Posterior cingulate gyrus (tissue), 11 donors: ENCODE measurements at places on chromosomes 3 and 15.

- DNase-seq: no peak
Measured at GRCh38 chr15:93012786-93013185, 76.2 kb downstream of the RGMA start.

DNA sequence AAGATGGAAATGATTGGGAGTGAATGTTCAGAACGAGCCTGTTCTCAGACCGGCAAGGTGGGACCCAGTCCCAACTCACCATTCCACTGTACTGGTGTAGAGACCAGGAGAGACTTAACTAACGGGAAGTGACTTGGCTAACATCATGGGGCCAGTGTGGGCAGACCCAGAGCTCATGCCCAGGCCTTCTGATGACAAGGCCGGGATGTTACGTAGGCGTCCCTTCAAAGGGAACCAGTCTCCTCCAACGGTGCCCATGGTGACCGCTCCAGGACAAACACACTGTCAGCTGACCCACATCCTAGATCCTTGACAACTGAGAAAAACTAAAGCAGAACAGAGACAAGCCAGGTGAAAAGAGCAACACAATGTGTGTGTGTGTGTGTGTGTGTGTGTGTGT is 128.4 kb upstream of the HACD2 start:
- no peak for DNase-seq

GRCh38 chr15:77753281-77753873 is 120.7 kb upstream of the LINGO1 start:
- DNase-seq: no peak

DNA sequence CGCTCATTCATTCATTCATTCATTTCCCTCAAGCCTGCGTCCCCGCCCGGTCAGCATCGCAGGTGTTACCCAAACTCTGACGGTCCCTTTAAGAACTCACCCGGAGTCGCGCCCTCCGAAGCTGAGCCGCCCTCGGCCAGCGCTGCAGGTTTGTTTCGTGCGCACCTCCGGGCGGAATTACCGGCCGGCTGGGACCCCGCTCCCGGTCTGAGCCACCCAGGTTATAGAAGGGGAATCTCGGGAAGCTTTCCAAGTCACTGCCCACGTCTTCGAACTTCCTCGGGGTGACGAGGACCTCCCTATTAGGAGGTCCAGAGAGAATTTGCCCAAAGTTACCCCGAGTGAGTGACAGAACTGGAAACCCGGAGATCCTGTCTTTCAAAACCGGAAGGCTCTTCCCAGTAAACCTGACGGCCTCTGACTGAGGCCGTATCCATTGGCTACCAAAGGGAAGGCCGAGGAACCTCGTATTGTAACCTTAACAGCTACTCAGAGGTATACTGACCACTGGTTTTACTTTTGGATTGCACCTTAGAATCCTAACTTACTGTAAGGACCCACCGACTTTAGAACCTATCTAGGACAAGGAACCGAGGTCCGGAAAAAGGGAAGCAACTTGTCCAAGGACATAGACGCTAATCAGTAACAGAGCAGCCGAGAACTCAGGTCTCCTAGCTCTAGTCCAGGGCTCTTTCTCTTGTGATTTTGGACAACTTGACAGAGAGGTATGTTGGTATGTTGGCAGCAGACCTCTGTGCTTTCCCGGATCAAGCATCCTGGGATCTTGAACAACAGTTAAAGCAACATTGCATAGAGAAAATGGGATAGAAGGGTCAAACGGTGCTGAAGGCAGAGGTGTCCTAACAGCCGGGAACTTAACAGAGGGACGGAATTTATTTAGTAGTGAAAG is 788 bp upstream of the DLG1 start:
- DNase-seq: no peak

DNA sequence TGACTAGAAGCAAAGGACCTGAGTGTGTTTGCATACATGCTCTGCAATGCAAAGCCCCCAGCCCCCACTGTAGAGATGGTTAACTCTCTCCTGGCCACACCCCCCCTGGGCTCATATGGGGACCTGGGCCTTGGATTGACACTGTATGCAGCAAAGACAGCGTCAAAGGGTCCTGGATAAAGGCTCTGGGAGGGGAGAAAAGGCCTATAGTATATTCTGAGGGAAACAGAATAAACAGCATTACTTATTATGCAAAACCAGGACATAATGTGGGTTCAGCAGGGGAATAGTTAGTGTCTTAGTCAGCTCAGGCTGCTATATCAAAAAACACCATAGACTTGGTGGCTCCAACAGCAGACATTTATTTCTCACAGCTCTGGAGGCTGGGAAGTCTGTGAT is 158.7 kb downstream of the APBA2 start:
- DNase-seq: no peak

GRCh38 chr3:52311576-52312119 is 4.5 kb upstream of the DNAH1 start:
- no peak for DNase-seq

DNA sequence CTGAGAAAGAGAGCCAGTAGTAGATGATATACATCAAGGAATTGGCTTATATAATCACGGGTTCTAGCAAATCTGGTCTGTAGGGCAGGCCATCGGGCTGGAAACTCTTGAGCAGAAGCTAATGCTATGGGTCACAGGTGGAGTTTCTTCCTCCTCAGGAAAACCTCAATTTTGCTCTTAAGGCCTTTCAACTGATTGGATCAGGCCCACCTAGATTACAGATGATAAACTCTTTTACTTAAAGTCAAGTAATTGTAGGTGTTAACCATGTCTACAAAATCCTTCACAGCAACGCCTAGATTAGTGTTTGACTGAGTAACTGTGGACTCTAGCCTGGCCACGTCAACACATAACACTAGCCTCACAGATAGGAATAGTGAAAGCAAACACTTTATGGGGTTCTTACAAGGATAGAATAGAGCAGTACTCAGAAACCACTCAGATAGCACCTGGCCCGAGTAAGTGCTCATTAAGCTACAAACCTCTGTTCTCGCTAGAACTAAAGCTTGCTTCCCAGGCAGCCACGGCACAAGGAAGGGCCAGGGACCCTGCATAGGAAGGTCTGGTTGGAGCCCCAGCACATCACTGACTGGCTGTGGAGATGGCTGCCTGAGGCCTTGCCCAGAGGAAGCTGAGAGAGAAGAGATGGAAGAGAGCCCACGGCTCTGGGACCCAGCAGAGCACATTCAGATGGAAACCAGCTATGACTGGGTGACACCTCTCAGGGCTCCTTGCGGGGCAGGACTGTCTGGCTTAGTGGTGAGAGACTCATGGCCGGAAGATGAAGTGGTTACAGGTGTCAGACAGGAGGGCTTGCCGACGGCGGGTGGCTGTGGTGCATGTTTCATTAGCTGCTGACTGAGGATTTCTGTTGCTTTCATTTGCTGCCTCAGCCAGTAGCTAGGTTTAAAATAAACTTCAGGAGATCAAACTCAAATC is 202.5 kb upstream of the TLE3 start:
- DNase-seq: no peak

GRCh38 chr3:139534455-139534812 is 5.1 kb downstream of the RBP1 start:
- DNase-seq: no peak

- no peak for DNase-seq
Measured at GRCh38 chr15:43792761-43793476, 799 bp downstream of the SERF2 start.

GRCh38 chr3:133413161-133414020 is 13.5 kb downstream of the BFSP2 start:
- no peak for DNase-seq

DNA sequence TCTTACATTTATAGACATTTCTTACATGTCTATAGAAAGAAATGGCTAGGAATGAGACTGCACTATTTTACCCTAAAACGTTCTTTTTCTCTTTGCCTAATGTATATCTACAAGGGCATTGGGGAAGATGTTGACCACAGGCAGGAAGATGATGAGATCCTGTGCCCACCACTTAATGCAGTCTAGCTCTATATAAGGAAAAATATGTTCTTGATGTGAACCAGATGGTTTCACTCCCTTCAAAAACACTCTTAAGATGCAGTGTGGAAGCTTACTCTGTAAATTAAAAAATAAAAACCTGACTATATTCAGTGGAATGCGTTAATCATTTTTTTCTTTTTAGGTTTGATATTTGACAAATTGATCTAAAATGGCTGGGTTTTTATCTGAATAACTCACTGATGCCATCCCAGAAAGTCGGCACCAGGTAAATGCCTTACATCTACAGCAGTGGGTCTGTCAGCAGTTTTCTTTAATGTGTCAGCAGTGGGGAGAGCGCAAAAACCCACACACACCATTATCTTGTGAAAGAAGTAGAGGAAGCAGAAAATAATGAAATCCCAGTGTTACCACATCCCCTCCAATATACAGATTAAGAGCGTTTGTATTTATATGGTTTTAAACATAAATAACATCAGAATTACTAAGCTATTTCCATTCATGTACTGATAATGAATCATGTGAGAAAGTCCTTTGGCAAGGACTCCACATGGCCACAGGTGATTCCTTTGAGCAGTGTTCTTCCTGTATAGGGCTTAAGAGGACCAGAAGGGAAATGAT is 10.1 kb downstream of the AGTR1 start:
- no peak for DNase-seq

DNA sequence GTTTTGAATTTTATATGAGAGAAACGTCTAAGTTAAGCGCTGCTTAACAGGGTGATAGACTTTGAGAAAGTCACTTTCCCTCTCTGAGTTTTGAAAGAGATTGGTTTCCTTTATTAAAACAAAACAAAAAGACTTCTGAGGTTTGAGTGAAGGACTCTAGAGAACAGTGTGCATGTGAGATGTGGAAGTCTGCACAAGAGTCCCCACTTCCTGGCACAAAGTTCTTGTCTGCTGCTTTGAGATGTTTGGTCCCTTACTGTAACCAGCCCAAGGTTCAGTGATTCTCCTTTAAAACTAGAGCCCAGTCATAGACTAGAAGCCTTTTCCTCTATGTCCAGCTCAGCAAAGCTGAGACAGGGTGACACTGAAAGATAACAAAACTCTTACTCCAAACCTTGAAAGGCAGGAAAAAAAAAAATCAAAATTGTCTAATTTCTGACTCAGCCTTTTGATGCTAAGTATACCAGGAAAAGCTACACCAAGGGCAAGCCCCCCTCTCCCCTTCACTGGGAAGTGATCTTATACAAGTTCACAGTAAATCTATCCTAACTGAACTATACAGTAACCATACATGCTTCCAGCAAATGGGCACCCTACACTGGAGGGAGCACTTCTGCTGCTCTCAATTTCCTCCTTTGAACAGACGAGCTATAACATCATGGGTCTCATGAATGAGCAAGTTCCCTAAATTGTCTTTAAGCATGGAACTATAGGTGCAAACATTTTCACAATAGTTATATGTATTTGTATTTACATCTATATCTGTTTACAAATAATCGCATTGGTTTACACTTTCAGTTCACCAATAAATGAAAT is 2.3 kb downstream of the POPDC2 start:
- DNase-seq: no peak

DNA sequence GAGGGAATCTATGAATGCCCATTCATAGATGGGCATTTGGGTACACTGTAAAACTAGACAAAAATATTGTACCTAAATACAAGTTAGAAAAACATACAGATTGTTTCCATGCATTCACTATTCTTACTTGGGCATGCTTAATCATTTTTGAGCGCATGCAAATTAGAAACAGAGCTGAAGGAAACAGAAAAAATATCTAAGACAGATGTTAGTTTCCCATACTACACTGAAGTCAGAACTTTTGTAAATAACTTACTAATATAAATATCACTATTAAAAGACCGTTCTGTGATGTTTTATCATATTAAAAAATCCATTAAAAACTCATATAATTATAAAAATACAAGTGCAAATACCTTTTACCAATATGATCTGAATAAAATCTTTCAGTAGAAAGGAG is 58.7 kb downstream of the GOLIM4 start:
- DNase-seq: no peak

DNA sequence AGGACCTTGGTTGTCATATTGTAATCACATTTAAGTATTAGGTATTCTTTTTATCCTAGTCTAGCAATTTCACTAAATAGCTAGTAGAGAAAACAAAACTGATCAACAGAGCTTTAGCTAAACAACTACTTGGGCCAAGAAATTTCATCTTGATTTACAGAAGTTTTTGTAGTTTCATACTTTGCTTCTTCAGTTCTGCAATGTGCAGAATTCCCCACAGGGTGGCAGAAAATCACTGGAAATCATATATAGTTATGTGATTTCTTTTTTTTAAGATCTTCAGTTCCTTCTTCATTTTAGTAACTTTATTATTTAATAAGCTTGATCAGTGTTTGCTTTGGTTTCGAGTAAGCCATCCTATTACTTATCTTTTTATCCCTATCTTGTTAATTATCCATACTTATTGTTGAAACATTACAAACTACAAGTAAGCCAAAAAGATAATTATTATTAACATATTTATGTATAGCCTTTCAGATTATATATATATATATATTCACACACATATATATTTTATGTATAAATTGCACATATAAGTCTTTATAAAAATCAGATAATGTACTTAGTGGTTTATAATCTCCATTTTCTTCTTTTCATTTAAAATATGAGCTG is 2.2 kb upstream of the BNIP2 start:
- DNase-seq: no peak

GRCh38 chr3:8205881-8206280 is 295.7 kb upstream of the LMCD1 start:
- no peak for DNase-seq

- no peak for DNase-seq
Measured at GRCh38 chr3:108479224-108479623, 31.2 kb downstream of the MYH15 start.

DNA sequence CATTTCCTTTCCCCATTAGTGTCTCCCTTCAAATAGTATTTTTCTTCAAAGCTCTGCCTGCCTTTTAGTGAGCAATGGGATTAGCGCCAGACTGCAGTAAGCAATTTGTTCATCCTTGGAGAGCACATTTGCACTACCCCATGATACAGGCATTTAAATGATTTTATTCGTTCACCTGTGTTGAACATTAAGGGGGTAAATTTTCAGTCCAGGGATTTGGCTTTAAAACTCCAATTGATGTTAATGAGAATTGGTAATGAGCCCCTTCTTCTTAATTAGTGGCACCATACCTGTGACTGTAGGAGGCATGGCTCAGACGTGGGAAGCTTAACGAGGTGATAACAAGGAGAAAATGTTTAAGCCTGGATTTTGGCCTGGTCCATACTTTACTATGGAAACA is 161.4 kb upstream of the NANOGP8 start:
- no peak for DNase-seq

GRCh38 chr3:11088831-11089230 is 65.5 kb upstream of the HRH1 start:
- no peak for DNase-seq

DNA sequence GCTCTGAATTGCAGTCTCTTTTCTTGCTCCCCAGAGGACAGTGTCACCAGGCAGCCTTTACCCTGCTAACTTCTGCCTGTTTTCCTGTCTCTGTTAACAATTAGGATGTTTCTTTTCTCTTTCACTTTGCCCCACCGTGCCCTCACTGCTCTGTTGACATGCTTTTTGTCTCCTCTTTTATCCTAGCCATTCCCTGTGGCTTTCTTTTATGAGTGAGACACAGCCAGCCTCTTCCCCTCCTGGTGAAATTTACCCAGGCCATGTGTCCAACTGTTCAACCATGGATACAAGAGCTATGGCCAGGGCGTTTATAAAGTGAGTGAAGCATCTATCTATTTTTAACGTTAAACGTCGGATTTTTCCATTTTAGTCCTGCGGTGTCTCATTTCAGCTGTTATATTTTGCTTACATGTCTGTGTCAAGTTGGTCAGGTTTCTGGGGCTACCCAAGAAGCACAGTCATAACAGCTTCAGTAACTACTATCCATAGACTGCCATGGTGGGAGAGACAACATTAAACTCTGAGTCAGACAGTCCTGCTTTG is 443.2 kb upstream of the AZI2 start:
- no peak for DNase-seq

GRCh38 chr15:68504681-68505170 is 72.8 kb upstream of the ITGA11 start:
- no peak for DNase-seq

GRCh38 chr3:138649134-138649533 is 40.6 kb downstream of the FAIM start:
- no peak for DNase-seq
